ENCODE measurements at places on chromosomes 16 and 17. TPM values are rescaled to one million over a fixed set of nuclear protein-coding genes. Genes with fewer than 3 reads are reported as not detected.

The KCNJ16 gene
- polyA plus RNA-seq: not detected

DNA sequence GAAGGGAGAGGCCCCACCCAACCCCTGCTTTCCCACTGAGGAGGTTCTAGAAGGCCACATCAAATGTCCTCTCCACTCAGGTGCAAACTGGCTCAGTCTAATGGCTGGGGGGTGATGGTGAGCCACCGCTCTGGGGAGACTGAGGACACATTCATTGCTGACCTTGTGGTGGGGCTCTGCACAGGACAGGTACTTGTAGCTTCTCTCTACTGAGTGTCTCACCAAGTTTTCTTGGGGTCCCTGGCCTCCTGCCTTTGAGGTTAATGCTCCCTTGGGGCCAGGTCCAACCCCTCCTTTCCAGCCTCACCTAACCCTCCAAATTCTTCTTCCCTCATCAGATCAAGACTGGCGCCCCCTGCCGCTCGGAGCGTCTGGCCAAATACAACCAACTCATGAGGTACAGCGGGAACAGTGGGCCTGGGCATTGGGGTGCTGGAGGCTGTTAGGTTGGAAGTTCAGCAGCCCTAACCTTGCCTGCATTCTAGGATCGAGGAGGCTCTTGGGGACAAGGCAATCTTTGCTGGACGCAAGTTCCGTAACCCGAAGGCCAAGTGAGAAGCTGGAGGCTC is 5.7 kb downstream of the ENO3 start:
- DNase-seq: no peak

- no peak for DNase-seq
Observed at GRCh38 chr16:2148714-2149629, 547 bp downstream of the RAB26 start.

DNA sequence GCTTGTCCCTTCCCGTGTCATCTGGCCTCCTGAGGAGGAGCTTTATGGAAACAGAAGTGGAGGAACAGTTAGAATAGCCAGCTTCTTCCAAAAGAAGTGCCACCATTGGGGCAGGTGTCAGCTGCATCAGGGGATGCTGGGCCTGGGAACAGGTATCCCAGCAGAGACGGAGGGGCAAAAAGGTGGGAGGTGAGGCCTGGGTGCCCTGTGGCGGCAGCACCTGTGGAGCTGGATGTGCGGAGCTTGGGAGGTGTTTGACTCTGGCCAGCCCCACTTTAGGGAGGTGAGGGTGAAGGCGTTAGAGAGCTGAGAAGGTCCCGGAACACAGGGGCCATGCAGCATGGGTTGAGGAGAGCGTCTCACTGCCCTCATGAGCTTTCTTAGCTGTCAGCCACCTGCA is 5.2 kb downstream of the SMCR8 start:
- DNase-seq: no peak

The DOC2A gene
- 0.26 TPM for polyA plus RNA-seq

GRCh38 chr17:80731323-80731722 is 186.7 kb downstream of the RPTOR start:
- no peak for DNase-seq

The PDIA2 gene
- polyA plus RNA-seq: 0.18 TPM

DNA sequence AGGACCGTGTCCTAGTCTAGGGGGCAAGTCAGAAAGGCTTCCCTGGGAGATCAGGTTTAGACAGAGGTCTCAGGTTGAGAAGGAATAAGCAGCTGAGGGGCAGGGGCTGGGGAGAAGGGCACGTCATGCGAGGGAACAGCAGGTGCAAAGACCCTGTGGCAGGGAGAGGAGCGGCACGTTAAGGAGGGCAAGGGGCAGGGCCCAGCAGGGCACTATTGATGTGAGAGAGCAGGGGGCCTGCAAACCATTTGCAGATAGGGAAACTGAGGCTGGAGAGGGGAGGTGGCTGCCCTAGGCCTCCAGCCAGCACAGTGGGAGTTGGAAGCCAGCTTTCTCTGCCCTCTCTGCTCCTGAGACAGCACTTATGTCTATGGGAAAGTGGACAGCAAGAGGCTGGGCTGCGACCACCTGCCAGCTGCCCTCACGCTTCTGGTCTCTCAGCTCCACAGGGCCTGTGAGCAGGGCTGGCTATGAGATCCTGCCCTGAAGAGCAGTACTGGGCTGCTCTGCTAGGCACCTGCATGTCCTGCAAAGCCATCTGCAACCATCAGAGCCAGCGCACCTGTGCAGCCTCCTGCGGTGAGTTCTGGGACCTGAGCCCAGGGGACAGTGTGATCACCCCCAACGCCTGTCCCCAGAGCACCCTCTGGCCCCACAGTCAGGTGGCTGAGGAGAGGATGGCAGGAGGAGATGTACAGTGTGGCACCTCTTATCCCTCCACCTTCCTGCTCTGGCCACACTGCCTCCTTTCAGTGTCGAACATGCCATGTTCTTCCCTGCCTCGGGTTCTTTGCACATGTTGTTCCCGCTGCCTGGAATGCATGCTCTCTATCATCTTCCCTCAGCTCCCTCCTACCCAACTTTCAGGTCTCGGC is 61.5 kb downstream of the USP22 start:
- no peak for DNase-seq

DNA sequence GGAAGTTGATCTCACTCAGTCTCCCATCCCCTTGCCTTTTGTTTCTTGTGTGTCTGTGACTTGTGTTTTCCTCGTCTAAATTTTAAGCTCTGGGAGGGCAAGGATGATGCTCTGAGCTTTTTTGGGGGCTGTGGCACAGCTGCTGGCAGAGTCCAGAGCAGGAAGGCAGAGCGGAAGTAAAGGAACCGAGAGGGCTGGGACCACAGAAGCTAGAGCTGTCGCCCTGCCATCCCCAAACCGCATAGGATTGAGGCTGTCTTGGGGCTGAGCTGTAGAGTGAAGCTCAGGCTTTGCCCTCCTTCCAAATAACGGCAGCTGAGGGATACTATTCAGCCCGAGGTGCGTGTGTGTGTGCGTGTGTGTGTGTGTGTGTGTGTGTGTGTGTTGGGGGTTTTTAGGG is 3.8 kb upstream of the DNAH2 start:
- no peak for DNase-seq

DNA sequence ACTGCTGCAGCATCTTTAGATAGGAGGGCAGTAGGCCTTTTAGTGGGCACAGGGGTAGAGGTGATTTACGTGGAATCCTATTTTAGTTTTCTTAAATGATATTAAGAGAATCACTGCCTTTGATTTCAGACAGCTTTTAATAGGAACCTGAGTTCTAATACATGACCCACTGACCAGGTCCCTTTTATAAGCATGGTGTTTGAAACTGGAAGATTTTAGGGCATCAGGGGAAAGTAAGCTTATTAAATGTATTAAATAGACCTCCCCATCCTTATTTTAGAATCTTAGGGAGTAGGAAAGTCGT is 2.0 kb downstream of the MSL1 start:
- DNase-seq: no peak

The MYH8 gene
- not detected for polyA plus RNA-seq

DNA sequence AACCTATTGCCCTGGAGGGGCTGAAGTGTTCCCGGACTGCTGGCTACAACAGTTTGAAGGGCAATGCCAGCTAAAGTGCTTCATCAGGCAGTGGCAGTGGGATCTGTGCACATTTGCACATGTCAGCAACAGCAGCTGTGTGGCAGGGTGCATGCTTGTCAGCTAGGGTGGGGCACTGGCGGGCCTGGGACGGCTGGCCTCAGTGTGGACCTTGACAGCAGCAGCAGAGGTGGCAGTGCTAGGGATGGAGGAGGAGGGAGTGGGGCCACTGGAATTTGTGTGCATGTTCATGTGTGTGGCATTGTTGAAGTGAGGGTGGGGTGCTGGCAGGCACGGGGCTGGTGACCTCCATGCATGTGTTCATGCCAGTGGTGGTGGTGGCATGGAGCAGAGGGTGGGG is 203.3 kb upstream of the HS3ST4 start:
- DNase-seq: no peak

- no peak for DNase-seq
Observed at GRCh38 chr17:77208217-77208808, 67.5 kb downstream of the SEC14L1 start.

Measured in keratinocyte (primary cell).